Stimulated activated CD8-positive, alpha-beta memory T cell treated with anti-CD3 and anti-CD28 coated beads, Interleukin-4, amount 100 ng/mL, for 48 hours (primary cell): ENCODE measurements at places on chromosomes 7 and 10.

DNA sequence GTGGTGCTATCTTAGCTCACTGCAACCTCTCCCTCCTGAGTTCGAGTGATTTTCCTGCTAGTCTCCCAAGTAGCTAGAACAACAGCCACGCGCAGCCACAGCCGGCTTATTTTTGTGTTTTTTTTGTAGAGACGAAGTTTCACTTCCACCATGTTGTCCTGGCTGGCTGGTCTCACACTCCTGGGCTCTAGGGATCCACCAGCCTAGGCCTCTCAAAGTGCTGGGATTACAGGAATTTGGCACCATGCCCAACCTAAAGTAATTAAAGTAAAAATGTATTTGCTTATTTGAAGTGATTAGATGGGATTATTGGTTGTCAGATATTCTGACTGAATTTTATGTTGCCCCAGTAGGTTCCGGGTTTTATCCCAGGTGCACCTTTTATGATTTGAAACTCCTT is 22.7 kb downstream of the LUC7L2 start:
- no peak for DNase-seq

GRCh38 chr10:14349081-14349480 is 18.4 kb upstream of the FRMD4A start:
- DNase-seq, result no peak

DNA sequence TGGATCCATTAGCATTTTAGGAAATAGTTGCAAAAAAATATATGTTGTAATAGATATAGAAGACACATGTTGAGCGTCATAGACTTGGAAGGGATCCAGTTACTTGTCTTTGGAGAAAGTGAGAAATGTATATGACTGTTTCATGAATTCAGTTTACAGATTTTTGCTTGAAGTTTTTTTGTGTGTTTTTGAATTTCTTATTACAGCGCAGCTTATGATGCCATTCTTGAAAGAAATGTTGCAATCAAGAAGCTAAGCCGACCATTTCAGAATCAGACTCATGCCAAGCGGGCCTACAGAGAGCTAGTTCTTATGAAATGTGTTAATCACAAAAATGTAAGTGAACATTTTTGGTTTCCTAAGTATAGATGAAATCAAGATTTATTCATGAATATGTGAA is 98.2 kb downstream of the MAPK8 start:
- DNase-seq, result no peak

GRCh38 chr7:10473569-10473968 is 500.1 kb upstream of the PHF14 start:
- no peak for DNase-seq

DNA sequence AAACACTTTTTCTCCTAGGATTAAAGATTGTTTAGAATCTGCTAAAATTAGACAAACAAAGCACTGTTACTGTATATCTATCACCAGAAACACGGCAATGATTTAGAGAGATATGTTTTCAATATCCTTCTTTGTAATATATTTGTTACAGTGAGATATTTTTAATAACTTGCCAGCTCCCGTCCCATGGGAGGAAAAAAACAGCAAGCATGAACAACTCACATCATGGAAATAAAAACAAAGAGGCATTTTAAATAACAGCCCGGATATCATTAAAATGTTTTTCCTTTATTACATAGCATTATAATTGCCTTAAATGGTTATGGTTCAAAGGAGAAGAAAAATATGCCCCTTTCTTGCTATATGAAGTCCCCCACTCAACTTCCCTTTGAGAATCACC is 272.1 kb downstream of the BMPER start:
- no peak for DNase-seq

- no peak for DNase-seq
These were observed 48.4 kb downstream of the DNAJB9 start for GRCh38 chr7:108618056-108618455.

GRCh38 chr10:86535132-86535882 is 13.7 kb upstream of the WAPL start:
- DNase-seq, result peak; percentile 36

GRCh38 chr10:123569436-123570035 is 96.6 kb upstream of the GPR26 start:
- DNase-seq, result no peak

DNA sequence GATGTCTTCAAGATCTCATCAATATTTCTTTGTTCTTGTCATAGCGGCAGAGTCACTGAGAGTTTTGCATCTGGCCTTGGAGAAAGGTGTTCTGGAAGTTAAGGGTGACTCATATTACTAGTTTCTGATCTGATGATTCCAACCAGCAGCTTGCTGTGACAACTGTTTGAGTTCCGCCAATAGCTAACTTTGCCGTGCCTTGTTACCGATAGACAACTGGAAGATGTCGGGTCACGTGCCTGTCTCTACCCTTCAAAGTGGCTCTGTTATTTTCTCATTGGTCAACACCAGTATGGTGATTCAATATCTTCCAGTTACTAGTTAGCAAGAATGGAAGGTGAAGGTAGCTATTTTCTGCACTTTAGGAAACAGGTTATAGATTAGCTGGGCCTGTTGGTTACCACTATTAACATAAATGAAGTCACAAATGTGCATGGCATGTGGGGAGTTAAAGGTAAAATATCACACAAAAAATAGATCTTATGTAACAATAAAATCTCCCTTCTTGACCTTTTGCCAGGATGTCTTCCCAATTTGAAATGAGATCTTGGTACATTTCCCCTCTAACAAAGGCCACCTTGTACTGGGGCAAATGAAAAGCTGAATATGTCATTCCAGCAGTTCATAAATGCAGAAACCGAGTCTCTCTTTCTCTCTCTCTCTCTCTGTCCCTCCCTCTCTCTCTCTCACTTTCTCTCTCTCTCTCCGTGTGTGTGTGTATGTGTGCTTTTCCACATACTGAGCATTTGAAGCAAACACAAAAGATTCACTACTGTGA is 2.6 kb upstream of the MGAM2 start:
- DNase-seq, result no peak

DNA sequence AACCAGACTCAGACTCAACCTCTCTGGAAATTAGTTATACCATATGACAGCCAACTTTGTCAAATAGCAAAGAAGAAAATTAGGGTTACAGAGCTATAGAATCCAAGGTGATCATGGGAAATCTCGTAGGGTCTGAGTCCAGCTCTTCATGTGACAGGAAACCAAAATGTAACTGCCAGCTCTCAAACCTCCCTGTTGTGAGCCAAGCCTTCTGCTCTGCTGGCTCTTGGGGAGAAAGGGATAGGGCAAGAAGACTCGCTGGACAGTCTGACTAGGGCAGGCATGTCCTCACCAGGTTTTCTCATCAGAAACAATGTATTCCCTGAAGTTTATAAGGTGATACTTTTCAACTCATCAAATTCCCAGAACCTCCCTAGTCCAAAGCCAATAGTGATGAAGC is 63.0 kb downstream of the CDHR3 start:
- no peak for DNase-seq

DNA sequence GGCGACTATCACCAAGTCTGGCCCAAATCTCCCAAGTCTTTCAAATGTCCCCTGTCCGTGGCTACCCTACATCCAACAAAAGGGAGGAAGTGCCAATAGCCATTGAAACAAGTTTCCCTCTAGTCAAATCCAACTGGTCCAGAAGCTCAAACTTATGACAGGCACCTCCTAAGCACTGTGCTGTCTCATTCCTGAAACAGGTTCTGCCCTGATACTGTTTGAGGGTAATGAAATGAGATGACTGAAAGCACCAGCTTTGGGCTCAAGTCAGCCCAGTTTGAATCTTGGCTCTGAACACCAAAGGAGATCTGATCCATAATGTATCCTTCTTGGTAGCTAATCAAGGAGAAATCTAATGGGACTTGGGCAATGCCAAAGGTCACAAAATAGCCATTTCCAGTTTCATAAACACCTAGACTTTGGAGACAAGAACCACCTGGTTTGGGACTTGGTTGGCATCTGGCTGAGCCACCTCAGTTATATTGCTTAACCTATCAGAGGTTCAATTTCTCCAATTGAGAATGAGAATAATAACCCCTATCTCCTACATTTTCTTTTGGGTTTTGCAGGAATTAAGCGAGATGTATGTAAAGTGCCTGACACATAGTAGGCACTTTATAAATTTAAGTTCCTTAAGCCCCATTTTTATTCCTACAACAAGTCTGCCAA is 34.7 kb upstream of the ARID5B start:
- no peak for DNase-seq

DNA sequence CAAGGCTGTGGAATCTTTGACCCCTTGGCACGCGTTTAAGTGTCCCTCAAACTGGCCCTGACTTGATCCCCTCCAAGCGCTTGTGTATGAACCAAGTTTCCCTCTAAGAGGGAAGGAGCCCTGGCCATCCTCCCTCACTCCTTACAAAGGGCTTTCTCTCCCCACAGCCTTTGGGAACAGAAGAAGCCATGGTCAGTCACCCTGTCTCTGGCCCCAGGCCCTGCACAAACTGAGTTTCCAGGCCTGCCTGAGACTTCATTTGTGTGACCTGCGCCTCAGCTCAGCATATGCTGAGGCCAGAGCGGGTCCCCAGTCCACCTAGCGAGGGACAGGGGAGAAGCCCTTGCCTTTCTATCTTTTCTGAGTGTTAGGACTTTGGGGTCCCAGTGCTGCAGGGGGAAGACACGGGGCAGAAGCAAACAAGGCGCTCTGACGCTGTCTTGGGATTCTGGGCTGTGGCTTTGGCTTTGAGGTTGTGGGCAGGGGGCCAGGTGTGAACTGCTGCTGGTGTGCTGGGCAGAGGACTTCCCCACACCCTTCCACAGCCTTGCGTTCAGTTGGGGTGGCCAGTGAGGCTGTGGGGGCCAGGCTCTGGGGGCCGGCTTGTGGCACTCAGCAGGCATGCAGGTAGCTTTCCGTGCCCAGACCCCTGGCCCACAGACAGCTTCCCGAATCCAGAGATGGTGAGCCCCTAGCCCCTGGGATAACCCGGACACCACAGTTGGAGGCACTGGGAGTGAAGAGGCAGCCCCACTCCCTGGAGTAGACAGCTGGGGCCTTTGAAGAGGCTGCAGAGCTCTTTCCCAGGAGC is 1.5 kb downstream of the RET start:
- DNase-seq, result no peak
